Putamen (tissue), 1 donor: ENCODE measurements at places on chromosomes 3 and 15.

GRCh38 chr3:43729707-43730414, 39.1 kb downstream of the ABHD5 start:
- no peak for DNase-seq

GRCh38 chr15:81410318-81410753, 36.3 kb upstream of the TMC3 start:
- peak; percentile 57 for DNase-seq

- DNase-seq, result no peak
Observed at GRCh38 chr3:179957264-179957845, 79.4 kb downstream of the PEX5L start.

GRCh38 chr3:184059424-184059823, 6.6 kb downstream of the HTR3C start:
- DNase-seq, result no peak

DNA sequence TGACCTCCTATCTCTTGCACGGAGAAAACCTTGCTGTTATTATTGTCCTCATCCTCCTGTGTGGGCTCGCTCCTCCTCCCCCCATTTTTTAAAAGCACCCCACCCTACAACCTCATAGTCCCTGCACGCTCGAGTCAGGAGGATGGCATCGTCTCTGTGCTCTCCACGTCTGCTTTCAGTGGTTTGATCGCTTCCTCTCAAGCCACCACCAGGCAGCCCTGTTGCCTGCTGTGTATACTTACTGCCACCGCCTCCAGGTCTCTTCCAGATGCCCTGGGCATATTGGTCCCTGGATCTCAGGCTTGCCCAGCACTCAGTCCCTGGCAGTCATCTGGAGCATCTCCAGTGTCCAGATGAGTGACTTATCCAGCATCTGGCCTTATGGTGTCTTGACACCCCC, 42.1 kb upstream of the GCNT3 start:
- DNase-seq, result no peak

- DNase-seq, result peak; percentile 73
Observed at GRCh38 chr15:30973379-30973778, 18.0 kb downstream of the MTMR10 start.

GRCh38 chr3:54817628-54818027, 110.2 kb downstream of the LRTM1 start:
- DNase-seq, result no peak

GRCh38 chr3:146404436-146404835, 64.9 kb downstream of the PLSCR2 start:
- no peak for DNase-seq

GRCh38 chr3:142802891-142803290, 79.1 kb downstream of the TRPC1 start:
- DNase-seq, result no peak

- DNase-seq, result no peak
Observed at GRCh38 chr3:178743297-178743696, 207.1 kb downstream of the KCNMB2 start.

- no peak for DNase-seq
Observed at GRCh38 chr3:157373783-157374182, 62.9 kb upstream of the PTX3 start.
